ENCODE measurements at places on chromosomes 12 and 14. TPM values are rescaled to one million over a fixed set of nuclear protein-coding genes. Genes with fewer than 3 reads are reported as not detected.

The TESPA1 gene
- total RNA-seq: not detected

The TAS2R13 gene
- total RNA-seq: 0.58 TPM

The PLBD1 gene
- 2.8 TPM for total RNA-seq

The C1QL4 gene
- total RNA-seq: 0.38 TPM

The SAMD4A gene
- 13.6 TPM for total RNA-seq

The LRCOL1 gene
- total RNA-seq: not detected

The SDR9C7 gene
- total RNA-seq: not detected

The TAS2R19 gene
- 7.3 TPM for total RNA-seq

The RIMBP2 gene
- total RNA-seq: under 0.01 TPM

The TAS2R8 gene
- not detected for total RNA-seq

The TEX52 gene
- total RNA-seq: not detected

The MYO1A gene
- total RNA-seq: under 0.01 TPM

The GPRC5A gene
- total RNA-seq: 18.6 TPM

The KLRC2 gene
- not detected for total RNA-seq
